ENCODE measurements at places on chromosomes 16 and 17.

DNA sequence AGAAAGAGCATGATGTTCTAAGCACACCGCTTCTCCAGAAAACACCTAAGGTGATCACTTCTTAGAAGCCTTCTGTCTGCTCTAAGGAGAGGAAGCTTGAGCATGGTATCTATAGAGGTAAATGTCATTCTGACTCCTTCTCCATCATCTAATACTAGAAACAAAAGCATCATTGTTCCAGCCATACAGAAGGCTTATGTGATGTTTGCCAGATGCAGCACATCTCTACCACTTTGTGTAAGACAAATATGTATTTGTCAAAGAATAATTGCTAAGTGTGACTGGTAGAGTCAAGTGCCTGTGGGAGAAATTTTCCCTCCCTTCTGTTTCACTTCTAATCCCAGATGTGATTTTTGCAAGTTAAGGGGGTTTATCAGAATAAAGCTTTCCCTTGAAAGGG lies 217.1 kb downstream of the HS3ST3A1 start:
- DNase-seq, result no peak

DNA sequence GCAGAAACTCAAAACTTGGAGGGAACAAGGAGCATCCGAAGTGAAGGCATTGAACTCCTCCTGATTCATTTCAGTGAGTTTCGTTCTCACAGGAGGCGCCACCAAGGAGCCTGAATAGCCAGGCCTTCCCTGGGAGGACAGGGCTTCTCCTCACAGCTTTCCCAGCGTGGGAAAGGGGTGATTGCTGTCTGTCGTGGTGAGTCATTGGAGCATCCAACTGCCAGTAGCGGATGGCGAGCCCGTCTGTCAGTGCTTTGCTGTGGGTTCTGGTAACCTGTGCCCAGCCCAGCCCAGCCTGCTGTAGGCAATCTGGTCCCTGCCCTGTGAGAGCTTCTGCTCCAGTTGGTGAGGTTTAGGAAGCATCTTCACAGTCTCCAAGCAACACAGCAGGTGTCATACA lies 28.3 kb downstream of the PLCD3 start:
- no peak for DNase-seq

DNA sequence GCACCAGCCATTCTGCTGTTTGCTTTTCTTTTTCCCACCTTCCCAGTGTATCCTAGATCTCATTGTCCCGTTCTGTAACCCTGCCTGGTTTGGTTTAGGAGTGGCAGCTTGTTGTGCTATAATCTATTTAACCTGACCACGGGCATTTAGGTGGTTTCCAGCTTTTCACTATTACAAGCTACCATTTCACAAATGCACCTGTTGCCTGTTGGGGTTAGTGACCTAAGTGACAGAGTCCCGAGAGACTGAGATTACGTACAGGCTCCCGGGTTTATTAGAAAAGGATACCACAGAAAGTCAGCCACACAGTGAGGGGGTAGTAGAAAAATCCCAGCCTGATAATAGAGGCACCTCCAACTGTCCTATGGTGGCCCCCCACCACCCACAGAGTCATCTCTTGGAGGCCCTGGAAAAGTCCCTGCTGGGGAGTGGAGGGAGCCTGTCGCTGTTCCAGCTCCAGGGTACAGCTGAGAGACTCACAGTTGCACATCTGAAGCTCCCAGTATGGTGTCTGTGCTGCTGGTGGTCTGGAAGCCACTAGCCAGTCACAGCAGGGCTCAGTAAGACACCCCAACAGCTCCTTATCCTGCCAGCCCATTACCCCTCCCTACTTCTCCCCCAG lies 21.2 kb downstream of the CLEC16A start:
- no peak for DNase-seq

- no peak for DNase-seq
These were observed 59.4 kb upstream of the ZFHX3 start for GRCh38 chr16:73107371-73107770.

GRCh38 chr17:57552114-57552624 lies 192.9 kb downstream of the CCDC182 start:
- DNase-seq, result no peak

DNA sequence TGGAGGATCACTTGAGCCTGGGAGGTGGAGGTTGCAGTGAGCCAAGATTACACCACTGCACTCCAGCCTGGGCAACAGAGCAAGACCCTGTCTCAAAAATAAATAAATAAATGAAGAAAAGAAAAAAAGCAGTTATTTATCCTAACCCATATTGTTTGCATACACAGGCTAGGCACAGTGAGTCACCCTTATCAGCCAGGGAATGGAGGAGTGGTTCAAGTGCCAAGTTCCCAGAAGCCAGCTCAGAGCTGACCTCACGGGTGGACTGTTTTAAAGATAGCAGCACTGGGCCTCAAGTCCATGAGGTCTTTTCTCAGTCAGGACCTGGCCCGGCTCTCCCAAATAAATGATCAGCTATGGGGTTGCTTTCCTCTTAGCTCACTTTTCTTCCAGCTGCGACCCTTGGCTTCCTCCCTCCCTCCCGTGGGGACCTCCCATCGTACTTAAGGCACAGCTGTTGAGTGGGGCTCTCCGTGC lies 22.6 kb upstream of the MGAT5B start:
- DNase-seq, result no peak

DNA sequence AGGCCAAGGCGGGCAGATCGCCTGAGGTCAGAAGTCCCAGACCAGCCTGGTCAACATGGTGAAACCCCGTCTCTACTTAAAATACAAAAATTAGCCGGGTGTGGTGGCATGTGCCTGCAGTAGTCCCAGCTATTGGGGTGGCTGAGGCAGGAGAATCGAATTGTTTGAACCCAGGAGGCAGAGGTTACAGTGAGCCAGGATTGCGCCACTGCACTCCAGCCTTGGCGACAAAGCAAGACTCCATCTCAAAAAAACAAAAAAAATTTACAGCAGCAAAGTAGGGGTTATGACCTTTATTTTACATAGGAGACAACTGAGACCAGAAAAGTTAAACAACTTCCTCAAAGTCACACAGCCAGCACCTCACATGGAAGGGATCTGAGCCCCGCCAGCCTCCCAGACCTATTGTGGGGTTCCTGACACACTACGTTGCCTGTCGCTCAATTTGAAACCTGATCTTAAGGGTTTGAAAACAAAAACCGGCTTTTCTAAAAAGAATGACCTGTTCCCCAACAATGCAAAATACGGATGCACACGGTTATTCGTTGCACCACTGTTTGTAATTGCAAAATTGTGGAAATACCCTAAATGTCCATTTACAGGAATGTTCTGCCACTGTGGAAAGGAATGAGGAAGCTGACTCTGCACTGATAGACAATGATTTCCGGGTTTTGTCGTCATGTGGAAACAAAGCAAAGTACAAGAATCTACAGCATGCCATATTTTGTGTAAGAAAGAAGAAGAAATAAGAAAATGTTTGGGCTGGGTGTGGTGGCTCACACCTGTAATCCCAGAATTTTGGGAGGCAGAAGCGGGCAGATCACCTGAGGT lies 77.2 kb downstream of the CNGB1 start:
- no peak for DNase-seq

DNA sequence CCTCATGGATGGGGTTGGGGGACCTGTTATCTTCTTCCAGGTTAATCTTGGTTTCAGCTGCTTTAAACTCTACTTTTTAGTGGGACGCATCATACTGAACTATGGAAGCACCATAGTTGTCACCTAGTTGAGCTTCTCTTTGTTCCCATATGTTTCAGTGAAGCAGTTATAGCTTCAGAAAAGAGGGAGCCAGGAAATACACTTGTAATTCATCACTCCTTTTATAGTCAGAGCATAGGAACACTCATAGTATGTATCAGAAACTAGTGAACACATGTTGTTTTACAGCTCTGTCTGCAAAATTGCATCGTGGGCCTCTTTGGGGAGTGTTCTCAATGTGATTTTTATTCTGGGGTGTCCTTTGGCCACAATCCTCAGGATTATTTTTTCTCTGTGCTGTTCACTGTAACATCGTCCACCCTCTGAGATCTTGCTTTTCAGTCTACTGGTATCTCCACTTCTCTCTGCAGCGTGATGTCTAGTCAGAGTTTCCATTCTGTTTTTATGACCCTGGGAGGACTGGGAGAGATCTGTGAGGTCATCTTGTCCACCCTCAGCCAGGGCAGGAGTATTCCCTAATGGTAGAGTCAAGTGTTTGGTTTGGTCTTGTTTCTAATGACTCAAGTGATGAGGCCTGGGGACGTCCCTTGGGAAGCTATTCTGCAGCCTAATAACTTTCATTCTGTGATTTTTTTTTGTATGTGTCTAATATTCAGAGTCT lies 585.4 kb downstream of the WWOX start:
- DNase-seq, result no peak

DNA sequence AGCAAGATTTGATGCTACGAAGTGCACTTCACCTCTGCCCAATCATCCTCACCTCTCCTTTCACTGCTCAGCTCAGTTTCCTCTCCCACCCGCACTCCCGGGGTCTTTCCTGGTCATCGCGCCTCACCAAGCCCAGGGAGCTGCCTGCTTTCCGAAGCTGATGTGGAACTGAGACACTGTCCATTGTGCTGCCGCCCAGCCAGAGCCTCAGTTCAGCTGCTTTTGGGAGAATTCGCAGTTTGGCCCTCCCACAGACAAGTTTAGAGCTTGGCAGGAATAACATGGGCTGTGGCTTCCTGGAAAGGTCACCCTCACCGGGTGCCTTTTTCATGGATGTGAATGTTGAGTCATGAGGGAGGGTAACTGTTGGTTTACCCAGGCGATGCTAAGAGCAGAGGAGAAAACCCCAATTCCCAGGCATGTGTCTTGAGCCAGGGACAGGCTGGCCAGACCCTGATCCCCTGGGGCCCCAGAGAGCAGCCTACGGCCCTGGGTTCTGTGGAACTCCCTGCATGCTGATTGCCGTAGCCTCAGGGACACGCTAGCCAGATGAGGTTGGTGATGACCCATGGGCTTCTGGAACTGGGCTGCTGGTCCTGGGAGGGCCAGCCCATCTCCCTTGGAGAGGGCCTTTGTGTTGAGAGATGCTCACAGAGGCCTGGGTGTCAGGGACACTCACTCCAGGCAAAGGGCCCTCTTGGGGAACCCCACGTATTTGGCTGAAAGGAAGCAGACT lies 1687.5 kb downstream of the TP53TG3F start:
- no peak for DNase-seq

GRCh38 chr16:88978608-88979346 lies 1.8 kb upstream of the CBFA2T3 start:
- DNase-seq, result no peak

DNA sequence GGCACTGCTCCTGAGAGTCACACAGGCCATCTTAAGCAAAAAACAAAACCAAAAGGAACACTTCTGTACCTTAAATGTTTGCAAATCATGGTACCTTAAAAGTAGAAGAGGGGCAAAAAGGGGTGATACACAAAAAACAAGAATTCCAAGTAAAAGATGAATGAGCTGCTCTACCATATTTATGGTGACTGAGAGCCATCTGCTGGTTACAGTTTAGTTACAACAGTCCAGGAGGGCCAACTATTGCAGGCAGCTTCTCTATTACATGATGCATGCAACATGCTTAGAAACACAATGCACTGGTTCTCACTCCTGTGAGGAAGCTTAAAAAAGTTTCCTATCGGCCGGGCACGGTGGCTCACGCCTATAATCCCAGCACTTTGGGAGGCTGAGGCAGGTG lies 53.5 kb downstream of the STX8 start:
- no peak for DNase-seq

- DNase-seq, result no peak
These were observed 15.1 kb upstream of the ZFHX3 start for GRCh38 chr16:73062743-73063733.

- no peak for DNase-seq
These were observed 1.8 kb upstream of the WNK4 start for GRCh38 chr17:42778570-42778969.

GRCh38 chr16:49587511-49587910 lies 213.9 kb downstream of the C16orf78 start:
- no peak for DNase-seq

- no peak for DNase-seq
These were observed 19.1 kb upstream of the COPRS start for GRCh38 chr17:31877911-31878702.

- no peak for DNase-seq
These were observed 11.8 kb downstream of the PIK3R6 start for GRCh38 chr17:8855477-8856204.

DNA sequence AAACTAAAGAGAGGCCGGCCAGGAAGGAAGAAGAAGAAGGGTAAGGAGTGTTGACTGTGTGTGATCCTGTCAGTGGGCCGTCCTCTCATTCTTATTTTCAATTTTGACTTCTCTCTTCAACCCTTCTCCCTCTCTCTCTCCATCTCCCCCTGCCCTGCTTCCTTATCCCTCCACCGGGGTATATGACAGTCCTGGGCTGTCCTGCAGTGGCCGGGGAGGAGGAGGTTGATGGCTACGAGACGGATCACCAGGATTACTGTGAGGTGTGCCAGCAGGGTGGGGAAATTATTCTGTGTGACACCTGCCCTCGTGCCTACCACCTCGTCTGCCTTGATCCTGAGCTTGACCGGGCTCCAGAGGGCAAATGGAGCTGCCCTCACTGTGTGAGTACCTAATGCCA lies 5.6 kb downstream of the CHD3 start:
- no peak for DNase-seq

DNA sequence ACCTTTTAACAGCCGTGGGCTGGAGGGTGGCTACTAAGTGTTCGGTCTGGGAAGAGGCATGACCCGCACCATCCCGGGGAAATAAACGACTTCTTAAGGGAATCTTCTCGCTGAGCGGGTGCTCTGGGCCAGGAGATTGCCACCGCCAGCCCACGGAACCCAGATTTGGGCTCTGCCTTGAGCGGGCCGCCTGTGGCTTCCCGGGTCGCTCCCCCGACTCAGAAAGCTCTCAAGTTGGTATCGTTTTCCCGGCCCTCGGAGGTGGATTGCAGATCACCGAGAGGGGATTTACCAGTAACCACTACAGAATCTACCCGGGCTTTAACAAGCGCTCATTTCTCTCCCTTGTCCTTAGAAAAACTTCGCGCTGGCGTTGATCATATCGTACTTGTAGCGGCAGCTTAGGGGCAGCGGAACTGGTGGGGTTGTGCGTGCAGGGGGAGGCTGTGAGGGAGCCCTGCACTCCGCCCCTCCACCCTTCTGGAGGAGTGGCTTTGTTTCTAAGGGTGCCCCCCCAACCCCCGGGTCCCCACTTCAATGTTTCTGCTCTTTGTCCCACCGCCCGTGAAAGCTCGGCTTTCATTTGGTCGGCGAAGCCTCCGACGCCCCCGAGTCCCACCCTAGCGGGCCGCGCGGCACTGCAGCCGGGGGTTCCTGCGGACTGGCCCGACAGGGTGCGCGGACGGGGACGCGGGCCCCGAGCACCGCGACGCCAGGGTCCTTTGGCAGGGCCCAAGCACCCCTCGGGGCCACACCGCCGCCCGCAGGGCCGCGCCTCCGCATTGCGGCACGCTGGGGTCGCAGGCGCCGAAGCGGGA lies 3.6 kb upstream of the CBX4 start:
- no peak for DNase-seq

GRCh38 chr16:57915811-57916488 lies 55.0 kb downstream of the CNGB1 start:
- no peak for DNase-seq

GRCh38 chr16:30747799-30748633 lies at the start of gene PHKG2:
PHKG2 (plus strand) TSS chr16:30748425; CDS start chr16:30748821, 396 bp downstream.
- peak; percentile 99 for DNase-seq

All from NCI-H510A (cell line).